ENCODE measurements at places on chromosomes 4 and X. TPM values are rescaled to one million over a fixed set of nuclear protein-coding genes. Genes with fewer than 3 reads are reported as not detected.

GRCh38 chr4:78369679-78370078 is 181.9 kb upstream of the ANXA3 start:
- peak; percentile 42 for DNase-seq

The OPHN1 gene
- 3.9 TPM for polyA plus RNA-seq

GRCh38 chrX:51954592-51954991 is 61.2 kb downstream of the MAGED1 start:
- no peak for DNase-seq

DNA sequence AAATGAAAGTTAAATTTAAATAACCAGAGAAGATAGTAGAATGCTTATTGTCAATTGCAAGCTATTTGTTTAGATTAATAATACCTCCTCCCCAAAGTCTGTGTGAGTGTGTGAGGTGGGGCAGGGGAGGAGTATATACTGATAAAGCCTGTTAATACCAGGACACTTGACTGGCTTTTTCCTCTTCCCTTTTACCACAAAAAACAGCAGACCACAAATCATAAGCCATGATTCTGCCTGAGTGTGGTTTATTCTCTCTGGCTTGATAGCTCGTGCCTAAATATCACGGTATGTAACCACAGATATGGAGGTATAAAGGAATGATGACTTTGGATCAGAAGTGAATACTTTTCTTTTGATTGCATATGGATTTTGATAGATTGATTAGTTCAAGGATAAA is 21.9 kb upstream of the SCRG1 start:
- DNase-seq = no peak

- DNase-seq = no peak
These were observed 17.0 kb downstream of the ENOX2 start for GRCh38 chrX:130885996-130886395.
